ENCODE measurements at places on chromosomes 12 and 14. TPM values are rescaled to one million over a fixed set of nuclear protein-coding genes. Genes with fewer than 3 reads are reported as not detected.

- no peak for DNase-seq
These were observed 120.9 kb upstream of the LMO3 start for GRCh38 chr12:16726879-16727278.

DNA sequence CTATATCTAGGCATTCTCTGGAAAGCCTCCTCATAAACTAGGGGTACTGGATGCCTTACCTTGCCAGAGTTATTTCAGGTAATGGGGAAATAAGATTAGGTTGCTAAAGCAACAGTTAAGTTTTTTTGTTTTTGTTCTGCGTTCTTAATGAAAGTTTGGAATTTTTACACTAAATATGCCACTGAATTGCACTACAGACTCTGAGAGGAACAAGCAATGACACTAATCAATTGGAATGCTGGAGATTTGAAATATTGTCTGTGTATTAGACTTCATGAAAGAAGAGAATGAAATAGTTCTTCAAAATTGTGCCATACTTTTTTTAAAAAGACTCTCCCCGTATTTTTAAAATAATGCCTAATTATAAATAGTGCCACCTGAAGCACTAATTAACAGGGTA, 287.8 kb downstream of the NAV3 start:
- no peak for DNase-seq

DNA sequence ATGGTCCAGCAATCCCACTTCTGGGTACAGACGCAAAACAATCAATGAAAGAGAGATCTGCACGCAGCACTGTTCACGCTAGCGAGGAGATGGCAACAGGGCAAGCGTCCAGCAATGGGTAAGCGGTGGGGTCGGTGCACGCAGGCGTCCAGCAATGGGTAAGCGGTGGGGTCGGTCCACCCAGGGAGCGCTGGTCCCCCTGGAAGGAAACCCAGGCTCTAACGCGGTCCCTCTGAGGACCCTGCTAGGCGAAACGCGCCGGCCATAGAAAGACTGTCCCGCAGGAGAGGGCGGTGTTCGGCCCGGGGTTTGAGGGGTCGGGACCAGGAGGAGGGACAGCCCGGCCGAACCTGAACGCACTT, 618 bp upstream of the PGAM5 start:
- DNase-seq = no peak

DNA sequence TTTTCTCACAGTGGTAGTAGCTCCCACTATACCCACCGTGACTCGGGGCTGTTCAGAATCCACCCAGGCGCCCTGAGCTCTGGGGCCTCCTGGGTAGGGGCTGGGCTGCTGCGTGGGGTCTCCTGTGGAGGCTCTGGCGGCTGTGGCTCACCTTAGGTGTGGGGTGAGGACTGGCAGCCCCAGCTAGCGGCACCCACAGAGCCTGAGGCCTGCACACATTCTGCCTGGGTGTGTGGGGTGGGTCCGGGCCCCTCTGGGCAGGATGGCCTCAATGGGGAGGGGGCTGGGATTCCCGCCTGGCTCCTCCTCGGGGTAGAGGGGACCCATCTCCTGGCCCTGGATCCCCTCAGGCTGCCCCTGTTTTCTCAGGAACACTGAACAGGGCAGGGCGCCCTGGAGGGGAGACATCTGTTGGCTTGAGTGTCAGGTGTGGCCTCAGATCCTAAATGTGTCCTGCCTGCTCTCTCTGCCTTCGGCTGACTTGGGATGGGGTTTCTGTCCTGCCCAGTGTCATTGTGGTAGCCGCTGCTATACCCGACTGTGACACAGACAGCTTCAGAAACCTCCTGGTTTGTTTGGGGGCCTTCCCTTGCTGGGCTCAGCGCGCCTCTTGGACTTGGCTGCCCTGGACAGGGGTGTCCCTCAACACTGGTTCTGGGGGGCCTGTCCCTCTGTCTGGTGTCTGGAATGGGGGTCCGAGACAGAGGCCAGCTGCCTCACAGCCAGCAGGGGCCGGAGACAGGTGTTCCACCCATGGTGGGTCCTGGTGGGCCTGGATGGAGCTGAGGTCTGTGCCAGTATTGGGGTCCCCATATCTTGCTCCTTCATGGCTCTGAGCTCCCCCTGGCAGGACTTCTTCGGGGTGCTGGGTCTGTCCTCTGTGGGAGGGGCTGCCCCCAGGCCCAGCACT, 354.9 kb downstream of the TMEM121 start:
- DNase-seq = no peak

DNA sequence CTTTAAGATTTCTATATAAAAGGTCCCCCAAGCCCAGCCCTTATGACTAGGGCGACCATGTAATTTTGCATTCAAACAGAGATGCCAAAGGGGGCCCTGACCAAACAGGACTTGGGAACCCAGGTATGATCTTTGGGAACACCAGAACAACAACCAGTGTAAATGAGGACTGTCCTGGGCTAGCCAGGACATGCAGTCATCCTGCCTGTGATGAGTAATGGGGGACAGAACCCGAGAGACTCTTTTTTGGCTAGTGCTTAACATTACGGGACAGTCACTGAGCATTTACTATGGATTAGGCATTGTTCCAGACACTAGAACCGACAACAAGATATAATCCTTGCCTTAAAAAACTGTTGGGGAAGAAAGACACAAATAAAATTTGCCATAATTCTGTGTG, 337.3 kb downstream of the CACNA1C start:
- DNase-seq = no peak

DNA sequence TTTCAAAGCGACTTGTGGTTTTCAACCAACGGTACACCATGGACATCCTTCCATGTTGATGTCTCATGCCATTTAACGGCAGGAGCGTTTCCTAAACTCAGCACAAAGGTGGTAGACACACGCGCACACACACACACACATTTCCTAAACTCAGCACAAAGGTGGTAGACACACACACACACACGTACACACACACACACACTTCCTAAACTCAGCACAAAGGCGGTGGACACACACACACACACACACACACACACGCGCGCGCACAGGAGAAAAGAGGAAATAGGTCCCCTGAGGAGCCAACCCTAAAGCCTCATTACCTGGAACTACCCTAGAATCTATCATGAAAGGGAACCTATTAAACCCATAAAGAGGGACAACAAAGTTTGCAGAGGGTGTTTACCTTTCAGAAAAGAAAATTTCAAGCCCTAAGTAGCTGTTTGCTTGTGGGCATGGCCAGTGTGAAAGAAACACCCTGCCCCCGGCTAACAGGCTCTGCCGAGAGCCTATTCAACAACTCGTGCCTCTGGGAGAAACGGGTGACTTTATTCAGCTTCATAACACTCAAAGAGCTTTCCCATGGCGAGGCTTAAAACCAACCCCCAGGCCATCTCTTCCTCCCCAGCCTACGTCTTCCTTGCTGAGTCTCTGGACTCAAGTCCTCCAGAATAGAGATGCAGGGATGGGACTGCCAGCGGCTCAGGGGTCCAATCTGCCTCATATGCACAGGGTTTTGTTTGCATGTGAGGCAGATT, 31.8 kb downstream of the SLC8B1 start:
- no peak for DNase-seq

GRCh38 chr12:24069532-24070395, 120.3 kb upstream of the SOX5 start:
- DNase-seq = peak; percentile 57

DNA sequence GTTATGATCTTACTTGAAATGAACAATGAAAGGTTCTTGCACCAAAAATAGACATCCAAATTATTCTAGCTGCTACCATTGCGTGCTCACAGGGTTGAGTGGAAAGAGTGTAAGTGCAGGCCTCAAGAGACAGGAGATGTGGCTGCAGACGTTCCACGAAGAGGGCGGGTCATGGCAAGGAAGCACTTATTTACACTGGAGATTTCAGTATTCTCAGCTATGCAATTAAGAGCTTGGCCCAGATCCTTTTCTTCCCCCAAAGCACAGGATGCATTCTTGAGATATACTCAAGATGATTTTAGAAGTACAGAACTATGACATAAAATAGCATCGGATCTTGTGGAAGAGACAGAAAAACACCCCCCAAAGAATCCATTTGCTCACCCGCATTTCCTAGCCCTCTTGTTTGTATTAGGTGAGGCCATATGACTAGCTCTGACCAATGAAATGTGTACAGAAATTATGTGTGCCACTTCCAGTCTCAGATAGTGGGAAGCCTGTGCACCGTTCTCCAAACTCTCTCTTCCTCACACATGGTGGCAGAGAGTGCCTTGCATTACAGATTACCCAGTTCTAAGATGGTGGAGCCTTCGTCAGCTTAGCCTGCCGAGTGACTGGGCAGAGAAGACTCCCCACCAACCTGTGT, 261.4 kb downstream of the TTC8 start:
- DNase-seq = no peak

DNA sequence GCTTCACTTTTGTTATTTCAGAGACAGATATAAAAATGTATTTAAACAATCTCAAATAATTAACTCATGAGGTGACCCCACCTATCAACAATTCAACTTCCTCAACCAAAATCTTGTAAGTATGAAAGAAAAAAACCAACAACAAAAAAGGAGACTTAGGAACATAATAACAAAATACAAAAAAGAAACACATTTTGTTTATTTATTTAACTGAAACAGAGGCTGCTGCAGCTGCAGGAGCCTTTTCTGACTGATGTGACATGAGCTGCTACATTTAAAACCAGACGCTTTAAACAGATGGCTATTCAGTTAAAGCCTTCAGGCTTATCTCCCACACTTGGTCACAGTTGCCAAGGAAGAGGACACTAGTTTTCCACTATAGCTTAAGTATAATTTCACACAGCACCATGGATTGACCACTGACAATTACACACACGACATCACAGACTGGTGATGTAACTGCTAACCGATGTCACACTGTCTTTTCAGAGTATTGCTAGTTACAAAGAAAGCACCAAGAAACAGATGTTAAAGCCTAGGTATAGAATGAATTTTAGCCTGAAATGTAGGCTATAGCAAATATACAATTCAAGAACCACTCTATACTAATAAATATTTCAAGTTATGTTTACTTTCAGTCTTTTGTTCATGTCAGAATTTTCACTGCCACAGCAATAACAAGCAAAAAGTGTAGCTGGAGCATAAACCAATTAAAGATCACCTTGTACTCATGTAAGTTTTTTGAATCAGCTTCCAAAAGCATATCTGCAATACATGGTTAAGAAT, 113.0 kb downstream of the MED13L start:
- peak; percentile 48 for DNase-seq

DNA sequence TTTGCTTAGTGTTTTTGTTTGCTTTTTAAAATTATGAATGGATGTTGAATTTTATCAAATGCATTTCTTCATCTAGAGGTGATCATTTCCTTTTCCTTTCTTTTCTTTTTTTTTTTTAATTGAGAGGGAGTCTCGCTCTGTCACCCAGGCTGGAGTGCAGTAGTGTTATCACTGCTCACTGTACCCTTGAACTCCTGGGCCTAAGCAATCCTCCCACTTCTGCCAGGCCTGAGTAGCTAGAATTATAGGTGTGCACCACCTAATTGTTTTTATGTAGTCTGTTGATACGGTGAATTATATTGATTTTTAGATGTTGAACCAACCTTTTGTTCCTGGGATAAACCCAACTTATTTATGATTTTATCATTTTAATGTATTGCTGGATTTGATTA, 1.5 kb upstream of the CDKL1 start:
- DNase-seq = no peak

DNA sequence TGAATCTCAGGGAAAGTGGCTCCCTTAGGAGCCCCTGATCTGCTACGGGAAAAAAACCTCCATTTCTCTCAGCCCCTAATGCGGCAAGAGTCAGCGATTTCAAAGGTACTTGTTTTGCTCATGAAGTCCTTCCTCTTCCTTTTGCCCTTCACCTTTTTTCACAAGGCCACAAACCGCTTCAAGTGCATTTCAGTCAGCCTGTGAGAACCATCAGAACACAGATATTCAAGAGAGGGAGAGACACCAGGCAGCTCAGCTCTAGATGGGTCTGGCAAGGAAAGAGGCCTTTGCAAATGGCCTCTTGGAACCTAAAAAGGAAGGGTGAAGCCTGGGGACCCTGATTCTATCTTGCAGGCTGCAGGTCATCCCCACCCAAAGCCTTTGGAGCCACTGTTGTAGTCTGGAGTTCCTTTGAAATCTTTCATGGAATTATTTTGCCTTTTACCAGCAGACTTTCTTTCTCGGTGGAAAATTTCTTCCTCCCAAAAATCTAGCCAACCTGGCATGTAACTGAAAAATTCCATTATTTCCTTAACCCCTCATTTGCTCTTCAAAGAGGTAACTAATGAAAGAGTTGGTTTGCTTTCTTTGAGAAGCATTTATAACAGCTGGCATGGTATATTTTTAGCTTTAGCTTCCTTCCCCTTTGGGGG, 145.0 kb downstream of the SAMD4A start:
- DNase-seq = no peak

GRCh38 chr12:108447168-108447832, 67.8 kb upstream of the FICD start:
- peak; percentile 40 for DNase-seq

GRCh38 chr14:95549656-95550585, 15.1 kb downstream of the GLRX5 start:
- DNase-seq = no peak

EPYC gene
- not detected for total RNA-seq

ZDHHC22 gene
- total RNA-seq = 0.18 TPM

RHEBL1 gene
- total RNA-seq = not detected

PPP1R1A gene
- total RNA-seq = 313 TPM
